ENCODE measurements at places on chromosomes 7 and 10.
A peak's percentile ranks its signal among the peaks of the same experiment; 100 is the strongest.

GRCh38 chr7:79272938-79273337, 180.5 kb downstream of the MAGI2 start:
- DNase-seq, result no peak

GRCh38 chr7:154709840-154710520, 292.9 kb downstream of the PAXIP1 start:
- DNase-seq, result no peak

- DNase-seq, result peak; percentile 17
Observed at GRCh38 chr7:22563032-22563501, 63.1 kb upstream of the STEAP1B start.

- DNase-seq, result no peak
Observed at GRCh38 chr7:24728503-24729364, 28.5 kb downstream of the GSDME start.

- no peak for DNase-seq
Observed at GRCh38 chr10:127850944-127851343, 41.8 kb downstream of the CLRN3 start.

DNA sequence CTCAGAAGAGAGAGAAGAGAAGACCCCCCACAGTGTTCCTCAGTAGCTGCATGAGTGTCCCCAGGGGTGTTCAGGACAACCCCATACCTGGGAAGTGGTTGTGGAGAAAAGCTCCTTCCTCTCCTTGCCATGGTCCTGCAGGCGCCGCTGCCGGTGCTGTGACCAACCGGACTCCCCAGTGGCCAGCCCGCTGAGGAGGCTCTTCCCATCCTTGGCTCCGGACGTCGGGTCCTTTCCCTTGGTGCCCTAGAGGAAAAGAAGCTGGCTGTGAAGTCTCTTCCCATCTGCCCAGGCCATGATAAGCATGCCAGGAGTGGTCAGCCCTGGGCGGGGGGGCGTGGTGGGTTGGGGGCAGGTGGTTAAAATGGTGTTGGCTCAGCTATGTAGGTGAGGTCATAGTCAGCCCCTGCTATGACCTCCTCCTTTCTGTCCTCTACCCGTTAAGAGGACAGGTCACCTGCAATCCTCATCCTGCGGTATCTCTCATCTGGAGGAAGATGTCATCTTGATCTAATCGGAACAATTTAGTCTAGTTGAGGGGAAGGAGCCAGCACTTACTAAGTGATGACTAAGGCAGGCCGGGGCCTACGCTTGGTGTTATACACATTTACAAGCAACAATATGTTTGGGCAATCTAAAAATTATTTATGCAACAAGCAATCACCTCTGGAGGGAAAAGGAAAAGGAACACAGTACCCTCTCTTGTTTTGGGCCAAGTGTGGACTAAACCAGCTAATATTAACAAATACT, 13.2 kb downstream of the WDR91 start:
- no peak for DNase-seq

DNA sequence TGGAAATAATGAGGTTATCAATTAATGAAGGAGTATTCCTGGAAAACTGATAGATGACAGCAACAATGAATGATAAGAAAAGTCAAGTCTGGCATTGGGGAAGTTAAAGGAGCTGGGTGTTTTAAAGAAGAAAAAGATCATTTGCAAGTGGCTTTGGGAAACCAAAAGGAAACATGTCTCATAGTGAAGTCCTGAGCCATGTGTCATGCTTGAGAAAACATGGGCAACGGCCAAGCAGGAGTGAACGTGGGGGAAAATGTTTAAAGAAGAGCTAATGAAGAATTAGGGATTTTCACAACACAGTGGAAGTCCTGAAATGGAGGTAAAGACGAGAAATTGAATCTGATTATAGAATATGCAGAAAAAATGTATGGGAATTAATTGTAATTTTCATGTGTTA, 1383.2 kb upstream of the CELF2 start:
- no peak for DNase-seq

DNA sequence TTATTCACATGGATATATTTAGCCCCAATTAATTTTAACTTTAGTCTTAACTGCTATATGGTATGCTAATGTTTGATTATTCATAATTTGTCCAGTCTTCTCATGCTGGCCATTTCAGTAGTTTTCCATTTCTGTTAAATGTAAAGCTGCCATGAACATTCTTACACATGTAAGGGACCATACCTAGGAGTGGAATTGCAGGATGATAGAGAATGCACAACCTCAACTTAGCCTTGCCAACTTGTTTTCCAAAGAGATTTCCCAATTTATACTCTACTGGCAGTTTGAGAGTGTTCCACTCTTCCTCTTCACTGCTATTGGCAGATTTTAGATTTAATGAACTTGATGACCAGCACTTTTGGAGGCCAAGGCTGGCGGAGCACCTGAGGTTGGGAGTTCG, 68.2 kb downstream of the FANK1 start:
- no peak for DNase-seq

- DNase-seq, result no peak
Observed at GRCh38 chr10:112797855-112798254, 152.2 kb upstream of the TCF7L2 start.

GRCh38 chr10:110498087-110498981, 627 bp downstream of the DUSP5 start:
- peak; percentile 56 for DNase-seq

- DNase-seq, result peak; percentile 20
Observed at GRCh38 chr7:155469-155900, 36.9 kb upstream of the FAM20C start.

GRCh38 chr7:89160107-89160506, 364.6 kb upstream of the TEX47 start:
- no peak for DNase-seq

DNA sequence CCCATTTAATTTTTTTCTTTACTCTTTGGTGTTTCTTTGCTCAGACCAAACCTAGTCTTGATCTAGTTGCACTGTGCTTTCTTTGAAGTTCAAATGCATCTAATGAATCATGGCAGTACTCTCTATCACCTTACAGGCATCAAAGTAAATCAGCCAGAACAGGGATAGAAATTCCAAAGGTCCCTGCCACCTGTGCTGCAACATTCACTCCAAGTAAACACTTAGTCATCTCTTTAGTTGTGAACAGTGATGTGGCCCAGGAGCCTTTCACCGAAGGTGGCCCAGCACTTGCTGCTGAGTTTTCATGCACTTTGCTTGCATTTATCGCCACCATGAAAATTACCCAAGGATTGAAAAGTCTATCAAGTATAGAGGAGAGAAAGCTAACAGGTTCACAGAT, 314.1 kb upstream of the ETV1 start:
- no peak for DNase-seq

- no peak for DNase-seq
Observed at GRCh38 chr10:103197174-103197573, 4.1 kb upstream of the NT5C2 start.

DNA sequence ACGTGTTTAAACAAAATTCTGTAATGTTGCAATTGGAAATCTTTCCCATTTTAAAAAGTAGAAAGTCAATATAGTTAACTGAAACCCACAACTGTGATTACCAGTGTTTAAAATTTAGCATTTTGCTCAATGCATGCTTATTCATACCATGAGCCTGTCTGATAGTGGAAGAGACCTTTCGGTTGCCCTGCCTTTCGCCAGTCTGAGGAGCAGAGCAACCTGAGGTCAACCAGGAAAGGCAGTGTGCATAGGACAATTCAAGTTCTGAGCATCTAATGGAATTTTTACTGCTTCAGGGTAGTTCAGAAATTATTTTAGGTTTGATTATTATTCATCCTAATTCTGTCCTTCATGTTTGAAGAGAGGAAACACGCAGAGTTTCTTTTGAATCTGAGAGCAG, 100.8 kb downstream of the CUBN start:
- no peak for DNase-seq

DNA sequence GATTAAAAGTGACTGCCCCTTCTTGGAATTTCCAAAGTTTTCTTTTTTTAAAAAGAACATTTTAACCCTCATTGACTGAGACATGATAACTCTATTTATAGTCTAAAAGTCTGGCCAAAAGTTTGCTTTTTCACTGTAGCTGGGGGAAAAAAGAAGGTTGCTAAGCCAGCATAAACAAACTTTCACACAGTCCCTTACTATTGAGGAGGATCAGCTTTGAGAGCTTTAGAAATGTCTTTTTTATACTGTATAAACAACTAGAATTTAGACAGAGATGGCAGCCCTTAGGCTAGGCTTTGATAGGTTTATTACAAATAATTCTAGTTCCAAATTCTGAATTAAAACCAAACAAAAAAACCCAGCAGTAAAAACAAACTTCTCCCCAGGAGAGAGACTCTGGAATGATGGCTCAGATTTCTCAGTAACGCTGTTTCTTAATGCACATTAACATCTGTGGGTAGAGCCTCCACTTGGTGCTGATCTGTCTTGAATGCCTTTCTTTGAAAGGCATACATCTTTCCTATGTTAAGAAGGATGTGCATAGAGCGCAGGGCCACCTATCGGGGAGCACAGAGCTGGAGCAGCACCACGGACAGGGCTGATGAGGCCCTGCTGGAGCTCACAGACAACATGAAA, 100.9 kb upstream of the PDLIM1 start:
- no peak for DNase-seq

- DNase-seq, result no peak
Observed at GRCh38 chr10:58644311-58644710, 131.6 kb downstream of the BICC1 start.

- no peak for DNase-seq
Observed at GRCh38 chr10:71916827-71917226, 47.4 kb upstream of the CHST3 start.

DNA sequence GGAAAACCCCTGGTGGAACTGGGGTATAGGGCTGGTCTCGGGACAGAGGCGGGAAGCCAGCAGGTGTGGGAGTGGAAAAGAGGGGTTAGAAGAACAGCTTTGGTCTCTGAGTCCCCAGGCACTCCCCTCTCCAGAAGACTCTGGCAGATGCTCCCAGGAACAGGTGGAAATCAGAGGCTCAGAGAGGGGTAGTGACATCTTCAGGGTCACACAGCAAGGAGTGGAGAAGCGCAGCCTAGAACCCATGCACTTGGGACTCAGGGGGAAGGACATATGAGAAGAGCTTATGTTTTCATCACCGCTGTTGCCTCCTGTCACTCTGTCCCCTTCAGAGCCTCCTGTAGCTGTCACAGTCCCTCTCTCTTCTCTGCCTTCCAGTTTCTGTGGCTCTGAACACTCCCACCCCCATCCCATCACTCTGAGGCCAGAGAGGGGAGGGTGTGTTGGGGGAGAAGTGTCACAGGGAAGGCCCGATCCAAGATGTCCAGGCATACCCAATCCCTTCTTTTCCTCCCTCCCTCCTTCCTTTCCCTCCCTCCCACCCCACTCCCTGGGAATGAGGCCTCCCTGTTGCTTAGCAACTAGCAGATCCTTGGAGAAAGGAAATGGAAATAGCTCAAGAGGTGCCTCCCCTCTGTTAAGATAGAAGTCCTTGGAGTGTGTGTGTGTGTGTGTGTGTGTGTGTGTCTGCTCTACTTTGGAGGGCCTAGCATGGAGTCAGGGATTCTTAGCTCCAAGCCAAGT, 32.0 kb downstream of the SRRM3 start:
- DNase-seq, result no peak

- no peak for DNase-seq
Observed at GRCh38 chr7:91582799-91583477, 297.6 kb downstream of the MTERF1 start.

GRCh38 chr7:149669121-149669818, 104.1 kb downstream of the ZNF467 start:
- peak; percentile 34 for DNase-seq

DNA sequence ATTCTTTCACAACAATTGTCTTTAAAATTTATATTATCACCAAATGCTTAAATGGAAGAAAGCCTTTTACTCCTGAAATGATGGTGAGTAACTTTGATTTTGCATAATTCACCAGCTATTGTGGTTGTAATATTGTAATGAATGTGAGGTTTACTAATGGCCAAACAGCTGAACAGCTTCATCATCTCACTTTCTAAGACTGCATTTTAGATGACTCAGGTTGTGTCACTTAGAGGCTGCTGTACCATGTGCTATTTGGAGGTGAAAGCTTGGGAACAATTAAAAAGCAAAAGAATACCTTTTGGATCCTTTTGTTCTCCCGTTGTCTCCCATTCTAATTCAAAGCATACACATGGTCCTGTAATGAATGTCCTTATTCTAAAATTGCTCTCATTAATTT, 604.0 kb upstream of the PFKP start:
- DNase-seq, result no peak

All from NCI-H526 (cell line).